Type B pancreatic cell (in vitro differentiated cells): ENCODE measurements at places on chromosomes 7 and 10.

- no peak for DNase-seq
These were observed 11.6 kb downstream of the VWDE start for GRCh38 chr7:12391922-12392615.

DNA sequence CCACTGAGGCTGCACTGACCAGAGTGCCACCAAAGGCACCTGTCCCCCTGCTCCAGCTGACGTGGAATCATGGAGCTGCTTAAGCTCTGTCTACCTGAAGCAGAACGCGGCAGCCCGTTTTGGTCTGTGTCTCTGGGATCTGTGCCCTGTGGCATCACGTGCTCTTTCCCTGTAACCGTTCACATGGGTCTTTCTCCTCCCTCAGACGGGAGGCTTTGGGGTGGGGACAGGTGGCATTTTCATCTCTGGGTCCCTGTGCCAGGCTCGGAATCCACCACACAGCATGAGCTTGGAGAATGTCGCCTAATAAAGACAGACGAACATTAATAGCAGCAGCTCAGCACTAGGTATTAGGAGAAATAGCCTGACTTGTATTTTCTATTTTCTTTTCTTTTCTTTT, 1.6 kb upstream of the ADAP1 start:
- DNase-seq: no peak

DNA sequence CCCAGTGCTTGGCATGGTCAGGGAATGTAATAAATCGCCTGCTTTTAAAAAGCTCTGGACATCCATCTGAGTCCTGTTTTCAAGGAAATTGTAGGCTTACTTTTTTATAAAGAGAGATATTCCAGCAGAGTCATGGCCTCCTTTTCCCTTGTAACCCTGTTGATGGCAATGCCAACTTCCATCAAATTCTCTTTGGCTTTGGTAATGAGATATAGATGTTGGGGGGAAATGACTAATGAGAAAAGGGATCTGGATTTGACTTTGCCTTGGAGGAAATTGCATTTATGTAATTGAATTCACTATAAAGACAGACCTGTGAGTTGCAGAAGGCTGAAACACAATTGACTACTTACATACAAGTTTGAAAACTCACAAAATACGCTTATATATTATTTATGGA, 347.5 kb downstream of the GPR158 start:
- DNase-seq: no peak

DNA sequence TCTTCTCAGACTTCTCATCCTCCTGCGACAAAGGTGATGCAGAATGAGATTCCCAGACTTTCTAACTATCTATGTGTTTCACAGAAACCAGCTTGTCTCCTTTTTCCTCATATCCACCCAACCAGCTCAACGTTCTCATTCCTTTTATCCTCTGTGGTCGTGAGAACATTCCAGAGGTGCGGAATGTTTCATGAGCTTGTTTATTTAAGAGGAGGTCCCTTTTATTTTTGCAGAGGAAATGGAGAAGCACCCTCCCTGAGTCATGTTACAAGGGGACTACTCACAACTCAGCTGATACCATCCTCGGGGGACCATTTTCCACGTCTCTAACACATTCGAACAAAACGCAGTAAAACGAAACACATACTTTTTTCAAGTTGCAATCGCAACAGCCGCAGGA, 93.2 kb downstream of the ZRANB1 start:
- DNase-seq: no peak

DNA sequence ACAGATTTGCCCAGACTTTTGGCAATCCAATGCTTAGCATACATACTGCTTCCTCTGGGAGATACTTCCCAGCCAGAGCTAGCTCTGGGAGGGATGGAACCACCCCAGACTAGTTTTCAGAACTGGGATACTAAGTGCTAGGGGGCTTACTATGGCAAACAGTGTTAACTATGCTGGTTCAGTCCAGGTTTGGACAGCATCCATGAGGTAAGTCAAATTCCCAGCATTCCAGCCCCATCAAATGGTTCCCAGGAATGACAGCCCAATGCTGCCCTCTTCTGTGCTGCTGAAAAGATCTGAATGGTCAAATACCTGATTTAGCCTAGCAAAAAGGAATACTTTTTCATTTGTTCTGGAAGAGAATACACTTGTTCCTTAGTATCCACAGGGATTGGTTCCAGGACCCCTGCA, 141.7 kb upstream of the CCDC6 start:
- no peak for DNase-seq

DNA sequence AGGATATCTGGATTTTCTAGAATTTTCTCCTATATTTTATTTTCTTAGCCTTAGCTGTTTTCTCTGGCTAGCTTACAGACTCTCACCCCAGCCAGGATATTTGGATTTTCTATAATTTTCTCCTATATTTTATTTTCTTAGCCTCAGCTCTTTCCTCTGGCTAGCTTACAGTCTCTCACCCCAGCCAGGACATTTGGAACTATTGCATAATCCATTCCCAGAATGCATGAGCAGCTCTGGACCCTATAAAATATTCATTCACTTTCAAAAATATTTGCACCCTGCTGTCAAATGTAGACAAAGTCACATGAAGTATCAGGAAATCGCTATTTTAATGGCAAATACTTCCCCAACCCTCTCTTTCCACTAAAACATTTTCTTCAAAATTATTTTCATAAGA, 298.9 kb downstream of the DNAJB6 start:
- DNase-seq: no peak

DNA sequence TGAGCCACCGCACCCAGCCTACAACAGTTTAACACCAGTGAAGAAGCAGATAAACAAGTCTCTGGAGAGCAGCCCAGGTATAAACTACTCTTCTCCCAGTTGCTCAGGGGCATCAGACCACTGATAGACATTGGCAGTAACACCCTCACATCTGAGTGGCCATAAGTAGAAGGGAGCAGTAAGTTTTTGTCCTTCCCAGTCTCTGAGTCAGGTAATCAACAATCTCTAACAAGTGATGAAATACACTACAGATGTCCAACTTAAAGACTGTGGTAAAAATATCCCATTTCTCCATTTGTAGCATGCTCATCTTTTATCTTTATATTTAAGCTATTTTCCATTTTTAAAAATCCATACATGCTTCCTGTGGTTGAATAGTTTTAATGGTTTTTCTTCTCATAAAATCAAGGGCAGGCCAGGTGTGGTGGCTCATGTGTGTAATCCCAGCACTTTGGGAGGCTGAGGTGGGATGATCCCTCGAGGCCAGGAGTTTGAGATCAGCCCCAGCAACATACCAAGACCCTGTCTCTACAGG, 78.6 kb downstream of the GSAP start:
- no peak for DNase-seq

GRCh38 chr10:88439932-88440331, 143.2 kb downstream of the RNLS start:
- DNase-seq: no peak

GRCh38 chr10:80199828-80200227, 5.5 kb downstream of the ANXA11 start:
- DNase-seq: no peak
